ENCODE measurements at places on chromosomes 1 and 21.

- DNase-seq: no peak
Measured at GRCh38 chr21:46532080-46532479, 72.8 kb downstream of the S100B start.

DNA sequence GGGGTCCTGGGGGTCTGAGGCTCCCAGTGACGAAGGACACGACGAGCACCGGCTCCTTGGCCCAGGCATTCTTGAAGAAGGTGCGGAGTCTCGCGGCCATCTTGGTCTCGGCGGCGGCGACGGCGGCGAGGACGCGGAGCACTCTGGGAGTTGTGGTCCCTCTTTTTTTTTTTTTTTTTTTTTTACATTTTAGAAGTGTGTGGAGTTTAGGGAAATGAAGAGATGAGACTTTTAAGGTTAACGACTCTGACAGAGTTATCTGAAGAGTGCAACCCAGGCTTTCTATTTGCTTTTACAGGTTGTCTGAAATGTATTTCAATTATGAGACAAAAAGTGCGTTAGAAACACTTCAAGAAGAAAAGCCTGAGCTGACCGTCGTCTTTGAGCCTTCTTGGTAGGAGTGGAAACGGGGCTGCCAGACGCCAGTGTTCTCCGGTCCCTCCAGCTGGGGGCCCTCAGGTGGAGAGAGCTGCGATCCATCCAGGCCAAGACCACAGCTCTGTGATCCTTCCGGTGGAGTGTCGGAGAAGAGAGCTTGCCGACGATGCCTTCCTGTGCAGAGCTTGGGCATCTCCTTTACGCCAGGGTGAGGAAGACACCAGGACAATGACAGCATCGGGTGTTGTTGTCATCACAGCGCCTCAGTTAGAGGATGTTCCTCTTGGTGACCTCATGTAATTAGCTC, 9.7 kb downstream of the OR2B11 start:
- no peak for DNase-seq

- DNase-seq: no peak
Measured at GRCh38 chr1:94729267-94729666, 90.9 kb upstream of the SLC44A3 start.

DNA sequence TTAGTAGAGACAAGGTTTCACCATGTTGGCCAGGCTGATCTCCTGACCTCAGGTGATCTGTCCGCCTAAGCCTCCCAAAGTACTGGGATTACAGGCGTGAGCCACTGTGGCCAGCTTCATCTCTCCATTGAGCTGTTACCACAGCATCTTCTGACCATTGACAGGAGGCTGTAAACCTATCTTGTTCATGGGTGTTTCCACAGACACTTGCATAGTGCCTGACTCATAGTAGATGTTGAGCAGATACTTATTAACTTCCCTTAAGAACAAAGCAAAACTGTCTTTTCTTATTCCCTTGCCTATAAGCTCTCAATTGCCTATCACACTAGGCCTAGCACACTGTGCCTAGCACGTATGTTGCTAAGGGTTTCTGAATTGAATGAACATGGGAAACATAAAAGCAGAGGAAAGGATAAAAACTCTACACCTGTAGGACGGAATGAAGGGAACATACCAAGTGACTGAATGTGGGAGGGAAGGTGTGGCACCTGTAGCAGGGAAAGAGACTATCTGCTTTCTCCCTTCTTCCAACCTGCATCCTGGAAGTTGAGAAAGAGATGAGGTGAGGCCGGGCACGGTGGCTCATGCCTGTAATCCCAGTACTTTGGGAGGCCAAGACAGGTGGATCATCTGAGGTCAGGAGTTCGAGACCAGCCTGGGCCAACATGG, 1.2 kb upstream of the C1orf54 start:
- no peak for DNase-seq

DNA sequence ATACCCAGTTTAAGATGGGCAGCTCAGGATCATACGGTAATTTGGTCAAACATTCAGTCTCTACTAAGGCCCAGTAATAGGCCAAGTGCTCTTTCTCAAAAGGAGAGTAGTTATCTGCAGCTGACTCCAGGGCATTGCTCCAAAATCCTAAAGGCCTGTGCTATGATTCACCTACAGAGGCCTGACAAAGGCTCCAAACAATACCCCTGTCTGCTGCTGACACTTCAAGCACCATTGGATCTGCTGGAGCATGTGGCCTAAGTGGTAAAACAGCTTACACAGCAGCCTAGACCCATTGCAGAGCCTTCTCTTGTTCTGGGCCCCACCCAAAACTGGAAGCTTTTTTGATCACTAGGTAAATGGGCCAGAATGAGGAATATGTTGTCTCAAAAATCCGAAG, 22.8 kb downstream of the SLAMF7 start:
- no peak for DNase-seq

DNA sequence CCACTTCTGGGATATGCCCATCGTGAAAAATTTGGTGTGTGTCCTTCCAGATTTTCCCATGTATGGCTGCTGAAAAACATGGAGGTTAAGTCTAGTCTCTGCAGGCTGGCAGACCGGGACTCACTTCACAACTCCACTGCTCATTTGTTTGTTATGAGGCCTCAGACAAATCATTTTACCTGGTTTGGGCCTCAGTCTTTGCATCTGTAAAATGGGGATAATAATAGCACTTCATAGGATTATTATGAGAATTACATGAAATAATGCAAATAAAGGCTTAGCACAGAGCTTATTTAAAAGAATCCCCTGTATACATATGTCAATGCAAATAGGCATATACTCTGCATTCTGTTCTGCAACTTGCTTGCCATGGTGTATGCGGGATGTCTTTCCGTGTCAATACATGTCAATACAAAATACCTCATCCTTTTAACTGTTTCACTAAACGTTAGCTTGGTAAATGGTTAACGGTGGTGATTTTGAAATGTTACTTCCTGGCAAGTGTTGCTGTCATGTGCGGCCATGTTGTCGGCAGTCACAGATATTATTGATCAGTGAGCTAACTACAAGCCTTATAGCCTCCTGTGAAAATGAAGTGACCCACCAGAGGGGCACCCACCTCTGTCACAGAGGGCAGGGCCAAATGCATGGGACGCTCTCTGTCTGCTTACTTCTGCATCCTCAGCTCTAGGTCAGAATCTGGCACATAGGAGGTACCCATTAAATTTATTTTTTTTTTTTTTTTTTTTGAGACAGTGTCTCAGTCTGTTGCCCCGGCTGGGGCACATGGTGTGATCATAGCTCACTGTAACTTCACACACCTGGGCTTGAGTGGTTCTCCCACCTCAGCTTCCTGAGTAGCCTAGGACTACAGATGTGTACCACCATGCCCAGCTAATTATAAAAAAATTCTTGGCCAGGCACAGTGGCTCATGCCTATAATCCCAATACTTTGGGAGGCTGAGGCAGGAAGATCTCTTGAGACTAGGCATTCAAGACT, 4.3 kb downstream of the LCK start:
- DNase-seq: peak; percentile 29

- DNase-seq: no peak
Measured at GRCh38 chr1:28761189-28761588, 24.4 kb downstream of the YTHDF2 start.

DNA sequence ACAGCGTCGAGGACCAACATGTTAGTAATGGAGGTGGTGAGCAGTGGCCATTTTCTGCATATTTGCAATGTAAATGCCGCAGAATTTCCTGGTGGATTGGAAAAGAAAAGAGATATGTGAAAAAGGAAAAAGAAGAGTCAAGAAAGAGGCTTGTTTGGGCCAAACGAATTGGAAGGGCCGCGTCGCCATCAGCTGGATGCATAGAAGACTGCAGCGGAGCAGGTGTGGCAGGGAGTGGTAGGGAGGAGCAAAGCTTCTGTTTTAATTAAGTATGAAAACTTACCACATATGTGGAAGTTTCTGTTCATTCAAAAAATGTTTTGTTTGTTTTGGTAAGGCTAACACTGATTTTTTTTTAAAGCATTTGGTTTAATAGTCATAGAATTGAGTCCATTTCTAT, 690.7 kb downstream of the NCAM2 start:
- no peak for DNase-seq

GRCh38 chr1:25657883-25658760, 41.5 kb downstream of the MAN1C1 start:
- no peak for DNase-seq

- no peak for DNase-seq
Measured at GRCh38 chr1:156852418-156852874, 6.5 kb downstream of the INSRR start.

- no peak for DNase-seq
Measured at GRCh38 chr1:48794816-48795215, 18.1 kb upstream of the BEND5 start.

GRCh38 chr1:205665201-205666045, 14.9 kb downstream of the SLC45A3 start:
- no peak for DNase-seq

DNA sequence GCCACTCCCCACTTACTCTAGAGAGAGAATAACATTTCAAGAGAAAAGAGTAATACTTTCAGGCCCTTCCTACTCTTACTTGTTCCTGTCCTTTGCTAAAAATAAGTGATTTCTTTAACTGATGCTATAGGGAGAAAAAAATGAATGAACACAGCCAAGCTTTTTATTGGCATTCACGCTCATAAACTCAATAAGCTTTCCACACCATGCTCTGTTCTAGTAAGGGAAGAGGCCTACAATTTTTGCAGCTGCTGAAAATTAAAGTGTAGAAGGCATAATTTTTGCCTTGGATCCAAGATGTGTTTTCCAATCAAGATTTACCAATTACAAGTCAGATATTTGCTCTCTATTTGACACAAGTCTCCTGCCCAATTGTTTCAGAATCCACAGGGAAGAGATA, 188.1 kb upstream of the RGS18 start:
- DNase-seq: no peak

DNA sequence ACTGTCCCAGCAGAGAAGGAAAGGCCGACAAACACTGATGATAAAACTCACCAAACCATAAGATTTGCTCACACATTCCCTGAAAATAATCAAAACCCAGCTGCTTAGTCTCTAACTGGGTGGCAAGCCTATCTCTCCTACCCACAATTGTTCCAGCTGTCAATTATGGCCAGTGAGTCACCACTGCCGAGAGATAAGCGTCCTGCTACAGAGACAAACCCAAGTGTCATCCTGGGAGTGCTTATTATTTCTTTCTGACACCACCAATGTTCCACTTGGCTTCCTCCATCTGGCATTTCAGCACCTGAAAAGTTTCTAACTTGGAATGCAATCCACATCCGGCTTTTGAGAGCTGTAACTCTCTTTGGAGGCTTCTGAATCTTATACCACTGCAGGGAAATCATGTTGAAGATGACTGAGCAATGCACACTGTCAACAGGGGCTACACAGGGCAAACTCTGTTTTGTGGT, 51.5 kb upstream of the VAV3 start:
- no peak for DNase-seq

DNA sequence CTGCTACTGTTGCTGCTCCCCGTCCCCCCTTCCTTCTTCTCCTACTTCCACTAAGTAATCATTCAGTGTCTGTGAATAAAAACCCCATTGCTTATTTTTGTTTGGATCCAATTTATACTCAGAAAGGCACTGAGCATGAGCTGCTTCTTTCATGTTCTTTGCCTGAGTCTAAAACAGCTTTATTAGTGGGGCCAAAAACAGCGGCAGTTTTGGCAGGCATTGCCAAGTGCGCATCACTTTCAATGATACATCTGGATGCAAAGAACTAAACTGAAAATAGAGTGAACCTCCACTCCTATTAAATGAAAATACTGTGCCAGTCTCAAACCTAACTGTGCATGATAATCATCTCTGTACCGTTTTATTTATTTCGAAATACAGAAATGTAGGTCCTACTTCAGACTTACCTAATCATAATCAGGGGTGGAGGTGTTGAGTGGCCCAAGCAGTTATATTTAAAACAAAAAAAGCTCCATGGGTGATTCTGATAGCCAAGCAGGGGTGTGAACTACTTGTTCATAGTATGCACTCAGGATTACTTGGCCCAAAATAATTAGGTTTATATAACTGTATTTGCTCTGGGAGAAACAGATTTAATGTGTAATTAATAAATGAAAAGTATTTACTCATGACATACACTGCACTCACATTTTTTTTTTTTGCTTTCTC, 48.4 kb downstream of the NEK7 start:
- DNase-seq: no peak

DNA sequence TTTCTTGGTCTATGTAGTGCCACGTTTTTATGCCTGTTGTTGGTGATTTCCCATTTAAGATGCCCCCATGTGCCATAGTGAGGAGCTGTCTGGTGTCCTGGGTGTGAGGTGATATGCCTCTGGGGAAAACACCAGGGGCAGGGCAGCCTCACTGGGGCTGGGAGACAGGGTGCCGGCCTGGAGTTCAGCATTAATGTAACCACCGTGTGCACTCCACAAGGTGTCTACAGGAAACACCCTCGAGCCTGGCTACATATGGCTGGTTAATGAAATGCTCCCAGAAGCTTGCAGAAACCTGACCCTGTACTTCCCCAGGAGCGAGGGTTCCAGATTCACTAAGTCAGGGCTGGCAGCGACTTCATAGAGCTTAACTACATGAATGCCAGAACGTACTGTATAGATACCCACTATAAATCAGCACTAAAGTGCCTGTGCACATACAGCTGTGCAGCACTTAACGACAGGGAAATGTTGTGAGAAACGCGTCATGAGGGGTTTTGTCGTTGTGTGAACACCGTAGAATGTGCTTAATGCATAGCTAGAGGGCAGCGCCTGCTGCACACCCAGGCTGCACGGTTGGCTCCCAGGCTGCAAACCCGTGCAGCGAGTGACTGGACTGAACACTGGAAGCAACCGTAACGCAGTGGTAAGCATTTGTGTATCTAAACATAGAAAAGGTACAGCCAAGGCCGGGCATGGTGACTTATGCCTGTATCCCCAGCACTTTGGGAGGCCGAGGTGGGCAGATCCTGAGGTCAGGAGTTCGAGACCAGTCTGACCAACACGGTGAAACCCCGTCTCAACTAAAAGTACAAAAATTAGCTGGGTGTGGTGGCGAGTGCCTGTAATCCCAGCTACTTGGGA, 10.4 kb downstream of the TFF2 start:
- DNase-seq: no peak

DNA sequence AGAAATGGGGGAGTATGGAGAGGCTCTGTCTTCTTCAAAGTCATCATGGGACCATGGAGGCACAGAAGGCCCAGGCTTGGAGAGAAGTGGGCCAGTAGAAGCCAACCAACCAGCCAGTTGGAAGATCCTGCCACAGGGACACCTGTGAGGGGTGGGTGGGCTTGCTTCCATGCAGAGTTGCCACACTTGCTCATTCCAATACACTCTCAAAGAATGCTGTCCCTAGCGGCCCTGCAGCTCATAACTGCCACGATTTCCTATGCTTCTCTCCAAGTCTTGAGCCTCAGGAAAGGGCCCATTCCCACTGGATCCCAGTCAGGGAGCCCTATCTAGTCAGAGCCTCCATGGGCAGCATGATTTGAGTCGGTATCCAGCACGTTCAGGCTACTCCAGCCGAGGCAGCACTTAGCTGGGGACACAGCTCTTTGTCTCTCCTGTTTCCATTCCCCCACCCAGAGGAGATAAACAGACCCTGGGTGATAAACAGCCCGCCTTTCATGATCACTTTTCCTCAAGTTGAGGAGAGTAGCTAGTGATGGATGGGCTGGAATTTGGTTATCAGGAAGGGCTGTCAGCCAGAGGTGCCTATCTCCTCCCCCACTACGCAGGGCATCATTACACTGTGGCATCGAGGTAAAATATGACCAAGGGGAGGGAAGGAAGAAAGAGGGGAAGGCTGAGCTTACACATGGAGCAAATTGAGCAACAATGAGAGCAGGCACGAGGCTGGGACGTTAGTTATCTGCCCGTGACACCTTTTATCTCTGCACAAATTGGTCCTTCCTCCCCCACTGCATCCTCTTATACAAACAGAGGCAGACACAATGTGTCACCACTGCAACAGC, 64.6 kb downstream of the ERI3 start:
- no peak for DNase-seq
